ENCODE measurements at places on chromosomes 2 and 18.

DNA sequence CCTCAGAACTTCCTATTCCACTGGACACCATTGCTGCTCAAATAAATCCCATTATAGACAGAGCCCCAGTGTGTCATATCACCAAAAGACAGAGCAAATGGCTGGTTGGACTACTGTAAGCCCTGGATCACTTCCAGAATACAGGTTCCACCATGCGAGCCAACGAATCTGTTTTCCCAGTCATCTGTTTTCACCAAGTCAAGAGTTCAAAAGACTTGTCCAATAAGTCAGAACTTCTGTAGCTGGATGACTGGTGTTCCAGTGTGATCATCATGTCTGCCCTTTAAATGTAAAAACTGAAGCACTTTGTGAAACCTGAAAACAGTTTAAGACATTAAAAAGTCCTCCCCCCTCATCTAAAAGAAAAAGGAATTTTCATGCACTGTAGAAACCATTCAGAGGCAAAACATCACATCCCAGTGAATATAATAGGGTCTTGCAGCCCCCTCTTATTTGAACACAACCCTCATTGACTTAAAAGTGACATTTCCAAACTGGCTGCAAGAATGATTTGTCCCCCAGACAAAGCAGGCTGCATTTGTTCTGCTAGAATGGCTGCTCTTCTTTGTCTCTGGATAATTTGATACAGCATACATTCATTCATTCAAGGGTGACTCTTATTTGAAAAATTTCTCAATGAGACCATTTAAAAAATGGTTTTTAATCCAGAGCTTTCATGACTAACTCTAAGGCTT, 64.6 kb upstream of the TANC1 start:
- DNase-seq, result no peak

GRCh38 chr2:133130548-133131246, 437.6 kb downstream of the NCKAP5 start:
- no peak for DNase-seq

DNA sequence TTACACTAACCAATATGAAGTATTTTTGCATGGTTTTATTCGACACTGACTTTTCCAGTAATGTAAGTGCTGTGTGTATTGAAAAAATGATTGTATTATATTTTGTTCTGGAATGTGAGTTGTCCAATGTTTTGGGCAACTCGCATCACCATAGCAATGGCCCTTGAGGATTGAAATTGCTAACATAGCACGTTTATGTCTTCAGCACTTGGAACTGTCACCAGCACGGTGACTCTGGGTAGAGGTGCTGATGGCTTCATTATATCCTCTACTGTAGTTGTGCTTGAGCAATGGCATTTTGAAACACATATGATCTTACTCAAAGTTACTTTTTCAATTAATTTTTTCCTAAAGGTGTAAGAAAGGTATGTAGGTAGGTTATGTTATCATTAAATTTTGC, 271.5 kb downstream of the ACTR3 start:
- DNase-seq, result no peak

- DNase-seq, result no peak
Measured at GRCh38 chr2:28958689-28959088, 22.4 kb upstream of the TOGARAM2 start.

- no peak for DNase-seq
Measured at GRCh38 chr2:143284087-143284675, 155.0 kb downstream of the ARHGAP15 start.

DNA sequence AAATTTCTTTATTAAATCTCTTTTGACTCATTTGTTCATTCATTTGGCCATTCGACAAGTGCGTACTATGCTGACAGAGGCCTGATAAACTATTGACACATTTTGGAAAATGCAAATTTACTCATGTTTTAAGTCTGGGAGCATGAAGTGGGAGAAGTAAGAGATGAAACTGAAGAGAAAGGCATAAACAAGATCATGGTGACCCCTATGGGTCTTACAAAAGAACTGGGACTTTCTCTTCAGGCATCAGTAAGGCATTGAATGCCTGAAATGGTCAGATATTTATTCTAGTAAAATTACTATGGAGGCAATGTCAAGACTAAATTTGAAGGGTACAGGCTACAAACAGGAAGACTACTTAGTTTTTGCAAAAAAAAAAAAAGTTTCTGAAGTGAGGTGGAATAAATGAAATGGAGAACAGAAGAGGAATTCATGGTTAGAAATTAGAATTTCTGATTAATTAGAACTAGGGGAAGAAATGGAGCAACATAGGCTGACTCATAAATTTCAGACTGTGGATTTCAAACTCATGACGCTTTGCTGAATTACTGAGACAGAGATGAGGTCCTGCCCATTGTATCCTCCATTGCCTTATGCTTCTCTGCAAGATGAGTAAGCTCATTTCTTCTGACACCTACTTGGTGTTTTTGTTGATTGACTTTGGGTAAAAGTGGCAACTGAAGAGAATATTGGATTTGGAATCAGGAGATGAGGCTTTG, 32.7 kb downstream of the VSNL1 start:
- no peak for DNase-seq

- DNase-seq, result no peak
Measured at GRCh38 chr2:30368258-30368657, 78.8 kb upstream of the LCLAT1 start.

GRCh38 chr2:101577173-101577572, 102.3 kb upstream of the RFX8 start:
- no peak for DNase-seq

DNA sequence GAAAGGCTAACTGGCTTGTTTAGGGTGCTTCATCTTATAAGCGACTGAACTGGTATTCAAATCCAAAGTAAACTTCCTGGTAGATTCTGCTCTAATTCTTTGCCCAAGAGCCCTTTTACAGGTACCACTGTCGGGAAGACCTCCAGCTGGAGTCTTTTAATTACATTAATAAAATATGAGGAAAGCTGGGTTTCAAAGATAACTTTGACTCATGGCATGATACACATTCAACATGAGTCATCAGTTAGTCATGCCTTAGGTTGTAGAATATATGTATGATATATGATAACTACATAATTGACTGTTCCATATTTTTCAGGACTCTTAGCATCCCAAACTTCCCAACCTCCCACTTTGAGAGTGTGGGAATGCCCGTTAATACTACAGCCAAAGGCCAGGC, 32.3 kb downstream of the ZCCHC2 start:
- no peak for DNase-seq

- no peak for DNase-seq
Measured at GRCh38 chr2:75607400-75607798, 39.2 kb upstream of the MRPL19 start.

GRCh38 chr18:212780-213179, 54.4 kb downstream of the USP14 start:
- DNase-seq, result no peak

- no peak for DNase-seq
Measured at GRCh38 chr2:115364093-115364492, 921.7 kb downstream of the DPP10 start.

GRCh38 chr2:164028814-164029534, 293.2 kb upstream of the FIGN start:
- no peak for DNase-seq

GRCh38 chr2:217972490-217972889, 30.3 kb downstream of the TNS1 start:
- no peak for DNase-seq

DNA sequence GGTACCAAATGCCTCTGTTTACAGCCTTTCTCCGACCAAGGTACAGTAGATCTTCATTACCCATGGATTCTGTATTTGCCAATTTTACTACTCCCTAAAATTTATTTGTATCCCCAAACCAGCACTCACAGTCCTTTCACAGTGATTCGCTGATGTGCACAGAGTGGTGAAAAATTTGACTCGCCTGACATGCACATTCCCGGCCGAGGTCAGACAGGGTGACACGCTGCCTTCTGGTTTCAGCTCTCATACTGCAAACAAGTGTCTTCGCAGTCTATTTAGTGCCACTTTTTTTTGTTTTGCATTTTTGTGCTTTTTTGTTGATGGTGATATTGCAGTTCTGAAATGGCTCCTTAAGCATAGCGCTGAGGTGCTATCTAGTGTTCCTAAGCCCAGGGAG, 71.0 kb downstream of the MAPK4 start:
- no peak for DNase-seq

GRCh38 chr2:240250985-240251847, 110.8 kb upstream of the OTOS start:
- DNase-seq, result no peak

GRCh38 chr2:138084206-138084605, 119.9 kb downstream of the HNMT start:
- no peak for DNase-seq

GRCh38 chr2:134320930-134321329, 67.1 kb downstream of the MGAT5 start:
- no peak for DNase-seq

- no peak for DNase-seq
Measured at GRCh38 chr2:47307066-47307465, 95.9 kb upstream of the MSH2 start.

- no peak for DNase-seq
Measured at GRCh38 chr2:5697562-5697961, 5.4 kb downstream of the SOX11 start.

GRCh38 chr2:70450641-70451250, 102.9 kb downstream of the TGFA start:
- no peak for DNase-seq

GRCh38 chr2:198339116-198339515, 534.7 kb downstream of the PLCL1 start:
- DNase-seq, result no peak

DNA sequence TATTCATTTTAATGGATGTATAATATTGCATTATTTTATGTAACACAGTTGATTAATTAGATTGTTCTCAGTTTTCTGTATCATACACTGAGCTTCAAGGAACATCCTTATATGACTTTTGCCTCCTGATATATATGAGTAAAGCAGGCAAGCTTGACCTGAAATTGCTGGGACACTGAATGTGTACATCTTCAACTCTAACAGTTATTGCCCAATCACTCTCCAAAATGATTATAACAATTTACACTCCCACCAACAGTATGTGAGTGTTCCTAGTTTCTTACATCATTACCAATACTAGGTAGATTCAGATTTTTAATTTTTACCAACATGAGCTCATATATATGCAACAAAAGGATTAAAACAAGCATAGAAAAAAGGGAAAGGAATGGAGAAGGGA, 379.4 kb downstream of the SETBP1 start:
- no peak for DNase-seq

GRCh38 chr2:166934817-166935216, 46.5 kb downstream of the XIRP2 start:
- no peak for DNase-seq

GRCh38 chr2:145380436-145381017, 860.6 kb upstream of the ZEB2 start:
- no peak for DNase-seq

DNA sequence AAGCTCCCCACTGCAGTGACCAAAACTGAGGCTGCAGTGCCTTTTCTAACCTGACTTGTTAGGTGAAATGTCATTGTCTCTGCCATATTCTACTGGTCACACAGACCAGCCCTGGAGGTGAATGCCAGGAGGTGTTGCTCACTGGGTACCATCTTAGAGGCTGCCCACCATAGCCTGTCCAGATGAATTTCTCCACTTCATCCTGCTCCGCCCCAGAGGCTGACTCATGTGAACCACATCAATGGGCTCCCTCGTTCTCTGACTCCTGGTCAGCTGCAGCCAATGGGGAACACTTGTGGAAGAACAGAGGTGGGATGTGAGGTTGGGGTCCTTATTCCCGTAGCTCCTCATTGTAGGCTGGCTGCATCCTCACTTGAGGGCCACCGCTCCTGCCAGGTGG, 3.4 kb upstream of the NARS1 start:
- no peak for DNase-seq

DNA sequence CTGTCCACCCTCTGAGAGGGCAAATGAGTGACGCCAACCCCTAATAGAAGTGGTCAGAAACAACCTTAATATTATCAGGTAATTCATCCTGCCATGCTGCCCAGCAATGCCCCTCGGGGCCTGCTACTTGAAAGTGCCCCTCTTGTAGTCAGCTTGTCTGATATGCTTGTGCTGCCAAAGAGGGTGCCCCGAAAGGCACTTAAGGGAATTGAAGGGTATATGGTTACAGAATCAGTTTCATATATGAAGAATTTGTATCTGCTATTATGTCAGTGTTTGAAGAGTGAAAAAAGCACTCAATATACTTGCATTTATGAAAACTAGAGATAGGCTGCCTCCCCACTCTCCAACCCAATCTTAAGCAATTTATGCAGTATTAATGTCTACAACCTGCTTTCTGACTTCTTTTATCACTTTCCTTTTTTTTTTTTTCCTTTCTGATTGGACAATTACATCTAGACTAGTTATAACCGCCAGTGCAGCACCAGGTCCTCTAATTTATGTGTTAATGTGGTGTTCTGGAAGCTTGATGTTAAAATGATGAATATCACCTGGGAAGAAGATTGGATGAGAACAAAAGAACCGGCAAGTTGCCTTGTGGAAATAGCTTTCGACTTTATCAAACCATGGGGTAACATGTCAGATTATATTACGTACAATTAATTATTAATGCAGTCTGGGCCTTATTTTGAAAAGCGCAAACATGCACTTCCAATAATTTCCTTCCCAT, 646.9 kb upstream of the ACVR2A start:
- DNase-seq, result no peak

- DNase-seq, result peak; percentile 11
Measured at GRCh38 chr18:3703732-3704176, 253.8 kb downstream of the TGIF1 start.

DNA sequence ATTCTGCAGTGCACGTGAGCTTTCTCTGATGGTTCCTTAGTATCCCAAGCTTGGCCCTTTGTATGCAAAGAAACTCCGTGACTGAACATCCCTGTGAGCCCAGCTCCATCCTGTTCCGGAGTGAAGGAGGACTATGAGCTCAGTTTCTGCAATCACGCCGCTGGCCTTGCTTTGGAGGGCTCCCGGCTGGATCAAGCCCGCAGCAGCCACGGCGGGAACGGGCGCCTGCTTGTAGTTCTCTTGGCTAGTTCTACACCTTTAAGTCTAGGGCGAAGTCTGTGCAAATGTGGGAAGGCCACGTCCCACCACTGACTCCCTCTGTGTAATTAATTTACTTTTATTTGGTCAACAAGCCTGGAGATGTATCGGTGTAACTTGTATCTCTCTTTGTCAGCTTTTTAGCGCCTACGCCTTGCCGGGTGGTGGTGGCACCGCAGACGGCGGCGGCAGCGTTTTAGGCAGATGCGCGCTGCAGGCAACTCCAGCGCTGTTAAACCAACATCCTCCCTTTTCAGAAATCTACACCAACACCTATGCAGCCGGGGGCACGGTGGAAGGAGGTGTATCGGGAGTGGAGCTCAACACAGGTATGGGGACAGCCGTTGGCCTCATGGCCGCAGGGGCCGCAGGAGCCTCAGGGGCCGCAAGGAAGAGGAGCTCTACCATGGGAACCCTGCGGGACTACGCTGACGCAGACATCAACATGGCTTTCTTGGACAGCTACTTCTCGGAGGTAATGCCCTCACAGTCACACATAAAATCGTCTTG, 34.3 kb downstream of the DSG4 start:
- no peak for DNase-seq

- DNase-seq, result no peak
Measured at GRCh38 chr2:236823963-236824362, 254.3 kb downstream of the ACKR3 start.

DNA sequence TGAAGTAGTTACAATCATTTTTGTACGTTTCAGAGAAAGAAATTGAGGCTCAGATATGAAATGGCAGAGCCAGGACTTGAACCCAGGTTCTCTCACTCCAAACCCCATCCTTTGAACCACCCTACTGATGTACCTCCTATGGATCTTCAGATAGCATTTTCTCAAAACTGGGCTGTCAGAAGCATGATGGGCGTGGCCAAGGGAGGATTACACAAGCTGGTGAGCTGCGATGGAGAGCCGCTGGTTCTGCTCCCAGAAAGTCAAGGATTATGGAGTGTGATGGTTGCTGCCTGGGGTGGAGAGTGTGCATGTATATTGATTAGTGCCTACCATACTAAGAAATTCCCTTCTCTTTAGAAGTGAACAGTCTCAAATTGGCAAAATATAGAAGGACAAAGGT, 47.0 kb upstream of the PPP1CB start:
- DNase-seq, result no peak
